ENCODE measurements at places on chromosomes 4 and X.

- no peak for DNase-seq
Observed at GRCh38 chrX:40004246-40004535, 93.6 kb downstream of the BCOR start.

- DNase-seq = no peak
Observed at GRCh38 chrX:101415180-101416145, 7.4 kb downstream of the HNRNPH2 start.

- no peak for DNase-seq
Observed at GRCh38 chrX:24253469-24253868, 60.4 kb downstream of the SUPT20HL2 start.

DNA sequence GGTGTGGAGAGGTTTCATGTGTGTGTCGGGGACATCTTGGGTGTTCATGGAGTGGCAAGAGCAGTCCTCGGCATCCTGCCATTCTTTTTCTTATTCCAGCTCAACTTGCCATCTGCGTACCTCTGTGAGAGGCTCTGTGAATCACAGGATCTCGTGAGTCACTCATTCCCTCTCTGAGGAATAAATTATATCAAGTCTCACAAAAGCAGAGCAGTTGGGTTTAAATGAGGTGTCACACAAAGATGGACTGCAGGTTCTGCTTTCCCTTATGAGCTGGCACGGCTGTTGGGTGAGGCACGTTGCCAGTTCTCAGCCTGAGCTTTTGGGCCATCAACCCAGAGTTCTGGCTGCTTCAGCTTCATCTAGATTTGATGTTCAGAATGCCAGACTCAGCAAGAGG, 6.8 kb upstream of the OCIAD2 start:
- no peak for DNase-seq

- DNase-seq = peak; percentile 60
Observed at GRCh38 chr4:31045724-31046318, 325.7 kb downstream of the PCDH7 start.

- DNase-seq = no peak
Observed at GRCh38 chrX:153771415-153772315, 7.6 kb downstream of the PLXNB3 start.

DNA sequence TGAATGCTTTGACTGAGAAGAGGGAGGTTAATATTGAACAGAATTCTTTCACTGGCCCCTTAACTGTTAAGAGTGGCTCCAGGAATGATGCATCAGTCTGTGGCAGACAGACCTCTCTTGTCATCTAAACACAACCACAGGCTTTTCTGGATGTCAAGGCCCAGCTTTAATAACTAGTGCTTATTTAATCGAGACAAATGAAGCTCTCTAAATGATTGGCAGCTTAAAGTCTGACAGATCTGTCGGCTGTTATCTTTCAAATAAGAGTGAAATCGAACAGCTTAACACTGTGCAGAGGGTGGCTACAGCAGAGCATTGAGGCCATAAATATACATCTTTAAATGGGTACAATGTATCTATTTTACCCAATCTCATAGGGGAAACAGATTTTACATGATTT, 500.8 kb upstream of the PABPC4L start:
- no peak for DNase-seq

- no peak for DNase-seq
Observed at GRCh38 chrX:9341291-9342201, 123.3 kb upstream of the TBL1X start.

- DNase-seq = no peak
Observed at GRCh38 chrX:79366873-79367749, at the start of gene ITM2A. TSS of gene ITM2A (minus strand) at chrX:79367334. CDS start at chrX:79367215, 119 bp downstream.

DNA sequence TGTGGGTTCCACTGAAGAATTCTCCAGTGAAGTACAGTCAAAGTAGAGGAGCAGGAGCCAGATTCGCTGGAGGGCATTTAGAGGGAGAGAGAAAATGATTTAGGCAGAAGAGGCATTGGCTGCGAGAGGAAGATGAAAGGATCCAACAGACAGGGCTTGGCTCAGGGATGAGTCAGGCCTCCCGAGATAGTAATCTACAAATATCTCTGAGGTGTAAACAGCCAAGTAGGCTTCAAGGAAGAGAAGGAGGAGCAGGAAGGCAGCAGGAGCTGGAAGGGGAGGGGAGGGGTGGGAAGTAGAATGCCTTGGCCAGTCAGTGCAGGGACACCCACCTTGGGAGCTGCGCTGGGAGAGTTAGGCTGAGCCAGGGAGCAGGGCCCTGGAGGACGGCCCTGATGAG, 55.5 kb downstream of the PJA1 start:
- DNase-seq = no peak

DNA sequence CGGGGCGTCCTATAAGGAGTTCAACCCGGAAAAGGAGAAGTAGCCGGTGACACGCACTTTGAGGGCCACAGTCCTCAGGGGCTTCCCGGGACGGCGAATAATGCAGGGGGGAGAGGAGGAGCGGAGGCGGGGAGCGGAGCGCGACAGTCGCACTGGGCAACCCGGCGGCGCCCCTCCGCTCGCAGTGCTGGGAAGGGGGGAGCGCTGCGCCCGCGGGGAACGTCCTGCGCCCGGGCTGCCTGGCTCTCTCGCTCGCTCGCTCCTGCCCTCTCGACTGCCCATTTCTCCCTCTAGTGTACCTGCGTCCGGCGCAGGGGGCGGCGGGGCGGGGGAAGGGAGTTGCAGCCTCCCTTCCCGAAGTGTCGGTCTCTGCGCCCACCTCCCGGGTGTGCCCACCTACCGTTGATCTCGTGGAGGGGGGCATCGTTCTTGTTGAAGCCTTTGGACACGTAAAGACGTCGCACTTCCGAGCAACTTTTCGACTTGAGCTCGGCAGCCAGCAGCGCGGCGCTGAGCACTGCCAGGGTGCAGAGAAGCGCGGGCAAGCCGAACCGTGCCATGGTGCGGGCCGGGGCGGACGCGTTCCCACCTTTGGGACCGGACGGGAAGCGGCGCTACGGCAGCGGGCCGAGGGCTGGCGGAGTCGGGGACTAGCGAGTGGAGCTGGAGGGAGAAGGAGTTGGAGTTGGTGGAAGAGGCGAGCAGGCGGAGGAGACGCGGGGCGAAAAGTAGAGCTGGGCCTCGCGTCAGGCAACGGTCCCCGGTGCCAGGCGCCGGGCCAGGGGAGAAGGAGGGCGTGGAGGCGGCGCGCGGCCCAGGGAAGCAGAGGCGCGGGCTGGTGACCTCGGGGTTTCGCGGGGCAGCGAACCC, 648 bp downstream of the GPC4 start:
- DNase-seq = no peak

GRCh38 chrX:118519411-118520215, 24.0 kb downstream of the DOCK11 start:
- no peak for DNase-seq

DNA sequence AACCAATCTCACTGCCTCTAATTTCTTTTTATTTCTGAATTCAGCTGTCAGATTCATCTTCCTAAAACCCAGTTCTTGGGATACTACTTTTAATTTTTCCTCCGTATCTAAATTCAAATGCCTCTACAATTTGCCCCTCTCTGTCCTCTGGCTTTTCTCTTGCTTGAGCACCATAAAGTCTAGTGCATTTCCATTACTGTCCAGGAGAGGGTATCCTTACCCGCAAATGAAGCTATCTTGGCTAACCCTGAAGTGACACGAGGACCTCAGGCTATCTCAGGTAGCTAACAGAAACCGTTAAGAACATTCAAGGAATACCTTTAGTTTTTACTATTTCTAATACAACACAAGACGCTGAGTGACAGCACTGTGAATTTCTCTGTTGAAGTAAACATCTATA, 49.4 kb upstream of the PRR32 start:
- DNase-seq = peak; percentile 5

- DNase-seq = no peak
Observed at GRCh38 chrX:152614791-152615190, 22.9 kb upstream of the GABRQ start.

GRCh38 chr4:108359986-108360681, 191.4 kb upstream of the LEF1 start:
- DNase-seq = no peak

- DNase-seq = no peak
Observed at GRCh38 chrX:19798423-19798822, 89.0 kb downstream of the SH3KBP1 start.

- DNase-seq = no peak
Observed at GRCh38 chr4:88919056-88919455, 137.9 kb downstream of the FAM13A start.

GRCh38 chrX:6849716-6850414, 297.6 kb upstream of the STS start:
- no peak for DNase-seq

- DNase-seq = no peak
Observed at GRCh38 chr4:37928426-37929416, 31.5 kb upstream of the PTTG2 start.

DNA sequence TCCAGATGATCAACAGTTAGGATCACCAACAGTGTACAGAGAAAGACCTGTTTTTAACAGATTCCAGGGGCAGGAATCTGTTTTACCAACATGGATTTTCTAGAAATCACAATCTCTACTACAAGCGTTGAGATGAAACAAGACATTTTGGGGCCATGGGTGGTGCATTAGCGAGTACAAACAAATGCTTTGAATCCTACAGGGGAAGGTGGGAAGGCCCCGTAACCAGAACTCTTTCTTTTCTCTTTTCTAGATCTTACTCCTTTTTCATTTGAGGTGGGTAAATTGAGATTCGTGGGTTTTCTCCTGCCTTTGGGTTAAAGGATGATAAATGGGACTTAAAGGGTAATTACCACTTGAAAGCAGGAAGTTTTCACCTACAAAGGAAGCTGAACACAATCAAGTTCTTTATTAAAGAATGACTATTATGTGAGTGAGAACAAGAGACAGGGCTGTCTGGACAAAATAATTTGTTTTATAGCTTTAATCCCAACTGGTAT, 189.9 kb upstream of the ANXA3 start:
- DNase-seq = no peak

GRCh38 chr4:6848717-6849305, 60.8 kb upstream of the TBC1D14 start:
- DNase-seq = no peak

DNA sequence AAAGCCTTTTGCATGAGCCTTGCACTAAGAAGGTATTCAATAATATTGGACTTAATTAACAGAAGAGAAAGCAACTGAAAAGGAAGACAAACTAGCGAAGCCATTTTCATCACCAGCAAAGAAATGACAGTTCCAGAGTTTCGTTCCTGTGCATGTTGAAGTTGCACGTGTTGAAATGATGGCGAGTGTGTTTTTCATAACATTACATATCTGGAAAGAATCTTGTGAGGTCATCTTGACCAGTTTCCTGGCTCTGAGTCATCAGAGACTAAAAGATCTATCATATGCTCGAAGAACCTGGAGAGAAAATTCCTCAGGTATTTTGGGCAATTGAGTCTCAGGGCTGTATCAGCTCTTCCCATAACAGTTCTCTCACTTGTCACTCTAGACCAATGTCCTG, 106.2 kb upstream of the MAML3 start:
- DNase-seq = no peak

- DNase-seq = no peak
Observed at GRCh38 chrX:38804432-38804681, 3.1 kb downstream of the MID1IP1 start.

- DNase-seq = no peak
Observed at GRCh38 chr4:6467600-6467999, 4.8 kb downstream of the PPP2R2C start.

DNA sequence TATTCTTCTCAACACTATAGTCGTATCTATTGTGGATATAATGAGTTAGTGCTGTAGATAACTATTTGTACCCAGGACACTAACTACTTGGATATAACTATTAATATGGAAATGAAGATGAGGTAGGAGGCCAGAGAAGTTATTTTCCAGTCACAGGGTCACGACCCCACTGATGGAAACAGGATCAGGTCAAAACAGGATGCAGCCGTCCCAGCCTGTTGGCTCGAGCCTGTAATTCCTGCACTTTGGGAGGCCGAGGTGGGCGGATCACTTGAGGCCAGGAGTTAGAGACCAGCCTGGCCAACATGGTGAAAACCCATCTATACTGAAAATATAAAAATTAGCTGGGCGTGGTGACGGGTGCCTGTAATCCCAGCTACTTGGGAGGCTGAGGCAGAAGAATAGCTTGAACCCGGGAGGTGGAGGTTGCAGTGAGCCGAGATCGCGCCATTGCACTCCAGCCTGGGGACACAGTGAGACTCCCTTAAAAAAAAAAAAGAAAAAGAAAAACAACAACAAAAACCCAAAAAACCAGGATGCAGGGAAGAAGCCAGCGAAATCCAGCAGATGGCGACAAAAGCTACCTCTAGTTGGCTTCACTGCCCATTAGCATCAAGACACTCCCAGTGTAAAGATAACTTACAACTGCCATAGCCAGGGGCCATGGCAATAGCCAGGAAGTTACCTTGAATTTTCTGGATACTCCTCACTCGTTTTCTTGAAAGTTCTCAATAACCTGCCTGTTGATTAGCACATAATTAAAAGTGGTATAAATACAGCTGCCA, 37.9 kb upstream of the NKAP start:
- DNase-seq = peak; percentile 28

- DNase-seq = peak; percentile 23
Observed at GRCh38 chr4:88823058-88823919, 125.7 kb upstream of the NAP1L5 start.

DNA sequence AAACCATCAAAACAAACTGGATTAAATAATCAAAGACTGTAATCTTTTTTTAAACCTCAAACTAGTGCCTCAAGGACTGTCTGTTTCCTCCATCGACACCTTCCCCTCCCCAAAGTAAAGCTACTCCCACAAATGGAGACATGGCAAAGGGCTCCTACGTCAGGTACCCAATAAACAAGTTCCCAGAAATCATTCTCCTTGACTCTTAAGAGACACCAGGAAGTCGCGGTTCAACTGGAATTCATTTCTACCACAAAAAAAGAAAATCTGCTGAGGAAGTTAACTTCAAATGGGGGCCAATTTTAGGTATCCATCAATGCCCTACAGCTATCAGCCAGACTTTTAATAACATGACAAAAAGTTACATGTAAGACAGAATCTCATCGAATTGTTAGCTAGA, 2.5 kb downstream of the RPS4X start:
- no peak for DNase-seq

- no peak for DNase-seq
Observed at GRCh38 chrX:74925225-74926088, at the start of gene NEXMIF. TSS of gene NEXMIF (minus strand) at chrX:74925452.

DNA sequence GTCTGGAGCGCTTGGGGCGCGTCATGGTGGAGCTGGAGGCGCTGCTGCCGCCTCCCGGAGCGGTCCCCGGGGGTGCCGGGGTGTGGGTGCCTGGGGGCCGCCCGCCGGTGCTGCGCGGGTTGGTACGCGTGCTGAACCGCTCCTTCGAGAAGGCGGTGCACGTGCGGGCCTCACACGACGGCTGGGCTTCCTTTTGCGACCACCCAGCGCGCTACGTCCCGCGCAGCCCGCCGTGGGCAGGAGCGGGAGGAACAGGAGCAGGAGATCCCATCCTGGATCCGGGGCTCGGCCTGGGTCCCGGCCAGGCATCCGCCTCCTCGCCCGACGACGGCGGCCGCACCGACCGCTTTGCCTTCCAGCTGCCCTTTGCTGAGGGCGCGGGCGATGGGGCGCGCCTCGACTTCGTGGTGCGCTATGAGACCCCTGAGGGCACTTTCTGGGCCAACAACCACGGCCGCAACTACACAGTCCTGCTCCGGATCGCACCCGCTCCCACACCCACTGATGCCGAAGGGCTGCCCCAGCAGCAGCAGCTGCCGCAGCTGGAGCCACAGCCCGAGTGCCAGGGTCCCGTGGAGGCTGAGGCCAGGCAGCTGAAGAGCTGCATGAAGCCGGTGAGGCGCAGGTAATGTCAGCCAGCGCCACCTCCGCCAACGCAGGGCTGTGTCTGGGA, 792 bp downstream of the PPP1R3F start:
- no peak for DNase-seq
